Stimulated activated CD4-positive, alpha-beta T cell treated with anti-CD3 and anti-CD28 coated beads, TNF-alpha, amount 100 ng/mL, for 1 hour (primary cell): ENCODE measurements at places on chromosomes 2 and 18.

GRCh38 chr2:186569897-186570296, 20.0 kb upstream of the ITGAV start:
- DNase-seq: no peak

DNA sequence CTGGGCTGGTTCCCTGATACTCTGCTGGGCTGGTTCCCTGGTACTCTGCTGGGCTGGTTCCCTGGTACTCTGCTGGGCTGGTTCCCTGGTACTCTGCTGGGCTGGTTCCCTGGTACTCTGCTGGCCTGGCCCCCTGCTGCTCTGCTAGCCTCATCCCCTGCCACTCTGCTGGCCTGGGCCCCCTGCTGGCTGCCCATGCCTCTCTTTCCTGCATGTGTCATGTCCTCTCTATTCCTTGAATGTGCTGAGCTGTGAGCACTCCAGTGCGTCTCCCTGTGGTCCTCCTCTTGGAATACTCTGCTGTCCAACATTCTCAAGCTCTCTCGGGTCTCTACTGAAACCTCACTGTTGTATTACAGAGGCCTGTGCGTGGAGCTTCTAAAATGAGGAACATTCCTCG, 216.3 kb downstream of the RNF144A start:
- no peak for DNase-seq

DNA sequence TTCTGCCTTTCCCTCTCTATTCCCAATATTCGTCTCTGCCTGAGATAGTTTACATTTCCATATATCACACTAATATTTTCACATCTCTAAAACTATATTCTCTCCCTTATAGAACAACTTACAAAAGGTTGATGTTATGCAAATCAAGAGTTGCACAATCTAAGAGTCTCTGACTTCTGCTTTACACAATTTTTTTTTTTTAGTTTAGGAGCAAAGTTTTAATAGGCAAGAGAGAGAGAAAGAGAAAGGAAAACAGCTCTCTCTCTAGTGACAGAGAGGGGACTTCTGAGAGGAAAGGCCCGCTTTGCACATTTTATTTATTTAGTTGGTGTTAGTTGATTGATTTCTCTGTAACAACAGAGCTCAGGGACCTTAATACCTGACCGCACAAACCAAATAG, 380.2 kb downstream of the TXNL1 start:
- DNase-seq: no peak

DNA sequence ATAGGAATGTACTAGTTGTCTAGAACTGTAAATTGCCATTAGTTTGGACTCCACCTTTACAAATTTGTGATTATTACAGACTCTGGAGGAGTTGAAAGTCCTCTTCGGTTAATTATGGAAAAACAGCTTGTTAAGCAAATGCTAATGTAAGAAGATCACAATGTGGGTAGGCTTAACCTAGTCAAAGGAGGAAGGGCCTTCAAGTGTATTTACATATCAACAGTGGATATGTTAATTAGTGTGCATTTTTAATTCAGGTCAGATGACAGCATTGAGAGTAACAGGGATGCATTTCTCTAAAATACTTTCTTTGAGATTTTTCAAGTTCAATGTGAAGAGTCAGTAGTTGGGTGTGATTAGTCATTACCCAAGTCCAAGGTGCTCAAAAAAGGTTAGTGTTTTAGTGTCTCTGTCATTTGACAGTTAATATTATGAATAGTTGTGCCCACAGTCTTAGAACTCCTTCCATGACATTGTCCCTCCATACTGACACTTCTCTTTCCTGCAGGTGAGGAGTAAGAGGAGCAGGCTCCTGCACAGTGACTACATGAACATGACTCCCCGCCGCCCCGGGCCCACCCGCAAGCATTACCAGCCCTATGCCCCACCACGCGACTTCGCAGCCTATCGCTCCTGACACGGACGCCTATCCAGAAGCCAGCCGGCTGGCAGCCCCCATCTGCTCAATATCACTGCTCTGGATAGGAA, 28.0 kb downstream of the CD28 start:
- no peak for DNase-seq

- no peak for DNase-seq
These were observed 32.4 kb downstream of the TMEM177 start for GRCh38 chr2:119711352-119711751.
